ENCODE measurements at places on chromosomes 3 and 15.

GRCh38 chr3:31357451-31357850 is 175.3 kb upstream of the STT3B start:
- no peak for DNase-seq

DNA sequence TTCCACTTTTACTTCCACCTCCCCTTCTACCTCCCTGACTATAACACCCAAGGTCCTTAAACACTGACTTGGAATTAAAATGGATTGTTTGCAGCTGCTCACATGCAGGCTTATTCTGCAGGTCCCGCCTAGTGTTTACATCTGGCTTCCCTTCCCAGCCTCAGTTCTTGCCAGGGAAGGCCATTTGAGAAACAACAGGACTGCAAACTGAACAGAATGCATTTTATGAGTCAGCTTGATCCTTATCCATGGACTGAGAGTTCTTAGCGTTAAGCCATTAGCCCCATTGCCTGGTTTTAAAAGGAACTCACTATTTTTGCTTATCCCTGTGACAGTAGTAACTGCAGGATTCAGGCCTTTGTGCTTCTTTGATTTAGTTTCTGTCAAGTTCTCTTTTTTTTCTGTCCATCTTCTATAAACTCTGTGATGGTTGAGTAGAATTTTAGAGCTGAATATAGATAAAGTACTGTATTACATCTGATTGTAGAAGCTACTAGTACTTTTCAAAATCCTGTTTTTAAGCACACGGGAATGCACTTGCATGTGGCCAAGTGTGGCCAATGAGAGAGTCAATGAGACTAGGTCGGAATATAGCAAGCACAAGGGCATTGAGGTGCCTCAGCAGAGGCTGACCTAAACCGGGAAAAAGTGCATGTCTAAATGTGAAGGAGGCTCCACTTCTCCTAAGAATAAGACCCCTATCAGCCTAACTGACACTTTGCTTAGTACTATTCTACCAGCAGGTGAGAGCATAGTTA is 106.4 kb downstream of the TUSC7 start:
- DNase-seq: no peak

- DNase-seq: no peak
These were observed 227.6 kb upstream of the TBC1D5 start for GRCh38 chr3:17969985-17970568.

- no peak for DNase-seq
These were observed 52.3 kb upstream of the PIAS1 start for GRCh38 chr15:68001811-68002210.

GRCh38 chr3:30913176-30913575 is 18.7 kb upstream of the GADL1 start:
- no peak for DNase-seq

DNA sequence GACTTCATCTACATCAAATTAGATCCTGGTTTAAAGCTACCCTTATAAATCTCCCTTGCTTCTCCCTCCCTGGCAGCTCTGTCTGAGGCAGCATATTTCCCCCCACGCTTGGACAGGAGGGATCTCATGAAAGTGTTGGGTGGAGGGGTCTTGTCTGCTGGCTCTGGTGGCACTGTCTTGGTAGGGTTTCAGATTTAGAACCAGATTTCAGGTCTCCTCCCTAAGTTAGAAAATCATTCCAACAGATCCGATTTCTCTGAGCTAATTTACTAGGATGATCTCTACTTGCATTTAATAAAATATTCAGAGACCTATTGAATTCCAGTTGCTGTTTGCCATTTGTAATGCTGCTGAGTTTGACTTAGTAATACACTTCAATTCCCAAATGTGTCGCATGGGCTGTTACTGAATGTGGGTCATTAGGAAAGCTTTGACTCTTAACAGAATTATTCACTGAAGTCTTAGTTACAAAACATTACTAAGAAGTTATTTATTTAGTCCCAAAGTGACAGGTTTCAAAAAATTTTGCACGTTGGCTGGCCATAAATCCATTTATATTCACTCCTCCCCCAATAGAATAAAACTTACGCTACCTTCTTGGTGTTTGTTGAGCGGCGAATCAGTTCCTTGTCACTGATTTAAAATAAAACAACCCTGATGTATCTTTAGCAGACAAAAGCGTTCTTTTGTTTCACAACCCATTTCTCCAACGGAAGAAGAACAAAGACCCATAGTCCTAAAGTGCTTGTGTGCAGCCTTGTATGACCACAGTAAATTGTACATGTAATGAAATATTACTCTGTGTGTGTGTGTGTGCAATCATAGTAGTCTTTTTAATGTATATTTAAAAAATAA is 84.5 kb downstream of the TRAK1 start:
- no peak for DNase-seq

- DNase-seq: no peak
These were observed 20.4 kb downstream of the TMOD3 start for GRCh38 chr15:51849860-51850259.

GRCh38 chr3:62090066-62090465 is 283.3 kb downstream of the FEZF2 start:
- no peak for DNase-seq

DNA sequence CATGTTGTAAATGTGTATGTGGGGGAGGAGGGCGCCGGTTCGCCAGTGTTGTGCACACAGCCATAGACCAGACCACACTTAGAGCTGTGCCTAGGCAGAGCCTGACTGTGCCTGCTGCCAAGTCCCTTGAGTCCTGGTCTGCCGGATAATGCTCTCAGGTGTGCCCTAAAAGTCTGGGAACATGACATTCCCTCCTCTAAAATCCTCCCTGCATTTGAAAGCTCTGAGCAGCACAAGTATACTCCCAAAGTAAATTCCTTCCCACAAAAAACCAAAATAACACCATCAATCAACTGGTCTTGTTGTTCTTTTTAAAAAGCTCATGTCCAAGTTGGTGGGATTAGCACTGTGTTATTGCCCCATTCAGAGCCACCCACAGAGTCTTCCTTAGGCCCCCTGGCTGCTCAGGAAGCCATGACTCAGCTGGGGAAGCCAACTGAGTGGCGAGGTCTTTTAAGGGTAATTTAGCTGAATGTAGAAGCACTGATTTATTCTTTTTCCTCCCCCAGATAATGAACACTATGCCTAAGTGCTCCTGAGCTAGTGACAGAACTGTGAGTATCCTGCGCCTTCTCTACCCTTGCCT is 147.8 kb upstream of the MCTP2 start:
- no peak for DNase-seq

DNA sequence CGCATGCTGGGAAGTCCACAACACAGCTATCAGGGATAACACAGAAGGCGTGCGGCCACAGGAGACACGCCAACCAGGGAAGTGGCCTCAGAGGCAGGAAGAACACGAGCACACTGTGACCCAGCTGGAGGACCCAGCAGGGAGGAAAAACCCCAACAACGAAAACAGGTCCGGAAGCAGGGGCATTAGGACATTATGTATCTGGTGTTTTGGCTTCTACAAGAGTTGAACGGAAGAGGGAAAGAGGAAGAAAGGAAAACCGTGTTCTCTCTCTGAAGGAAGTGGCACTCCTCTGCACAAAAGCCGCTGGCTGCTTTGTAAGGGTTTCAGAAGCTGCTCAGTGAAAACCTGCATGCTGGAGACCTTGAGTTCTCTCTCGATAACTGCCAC is 61.8 kb downstream of the HACD2 start:
- no peak for DNase-seq

DNA sequence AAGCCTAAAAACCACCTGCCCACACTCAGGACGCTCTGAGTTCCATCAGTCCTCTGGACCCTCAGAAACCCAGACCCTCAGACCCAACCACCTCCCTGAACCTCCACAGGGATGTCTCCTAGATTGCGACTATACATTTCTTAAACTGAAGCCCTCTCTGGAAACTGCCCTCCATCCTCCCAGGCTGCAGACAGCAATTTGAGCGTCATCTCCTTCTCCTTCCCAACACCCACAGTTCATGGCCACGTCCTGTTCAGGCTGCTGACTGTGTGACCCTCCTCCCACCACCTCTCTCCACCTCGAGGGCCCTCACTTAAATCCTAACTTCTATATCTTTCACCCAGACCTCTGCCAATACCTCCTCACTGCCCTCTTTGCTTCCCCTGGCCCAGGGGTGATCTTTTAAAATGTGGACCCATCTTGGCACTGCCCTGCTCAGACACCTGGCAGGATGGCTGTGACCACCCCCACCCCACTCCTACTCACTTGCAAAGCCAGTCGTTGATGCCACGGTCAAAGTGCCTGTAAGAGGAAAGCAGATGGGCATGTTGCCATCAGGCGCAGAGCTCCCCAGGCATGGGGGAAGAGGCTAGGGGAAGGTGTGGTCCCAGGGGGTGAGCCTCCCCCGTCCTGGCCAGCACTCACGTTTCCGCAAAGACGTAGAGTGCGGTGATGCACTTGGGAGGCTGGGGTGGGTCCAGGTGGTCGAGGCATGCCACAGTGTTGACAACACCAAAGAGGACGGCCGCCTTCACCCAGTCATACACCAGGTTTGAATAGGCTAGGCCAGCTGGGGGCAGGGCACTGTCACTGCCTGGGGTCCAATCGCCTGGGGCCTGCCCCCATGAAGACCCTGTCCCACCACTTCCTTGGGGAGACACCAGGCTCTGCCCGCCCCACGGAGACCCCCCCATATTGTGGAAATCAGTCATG is 6.0 kb downstream of the HHATL start:
- DNase-seq: no peak

DNA sequence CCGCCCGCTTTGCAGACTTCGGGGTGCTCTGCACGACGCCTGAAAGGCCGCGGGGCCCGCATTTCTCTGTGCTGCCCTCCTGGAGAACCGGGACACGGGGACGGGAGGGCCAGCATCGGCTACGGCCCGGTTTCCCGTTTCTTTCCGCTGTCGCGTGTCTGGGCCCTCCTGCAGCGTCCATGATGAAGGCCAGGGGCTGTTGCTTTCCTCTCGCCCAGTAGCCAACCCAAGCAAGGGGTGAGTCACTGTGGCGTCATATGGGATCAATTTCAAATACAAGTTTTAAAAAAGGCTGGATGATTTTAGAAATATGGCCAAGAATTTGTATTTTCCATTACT is 435 bp downstream of the SLC35G2 start:
- DNase-seq: peak; percentile 46

GRCh38 chr15:66698318-66698961 is 3.6 kb upstream of the SMAD6 start:
- DNase-seq: no peak

DNA sequence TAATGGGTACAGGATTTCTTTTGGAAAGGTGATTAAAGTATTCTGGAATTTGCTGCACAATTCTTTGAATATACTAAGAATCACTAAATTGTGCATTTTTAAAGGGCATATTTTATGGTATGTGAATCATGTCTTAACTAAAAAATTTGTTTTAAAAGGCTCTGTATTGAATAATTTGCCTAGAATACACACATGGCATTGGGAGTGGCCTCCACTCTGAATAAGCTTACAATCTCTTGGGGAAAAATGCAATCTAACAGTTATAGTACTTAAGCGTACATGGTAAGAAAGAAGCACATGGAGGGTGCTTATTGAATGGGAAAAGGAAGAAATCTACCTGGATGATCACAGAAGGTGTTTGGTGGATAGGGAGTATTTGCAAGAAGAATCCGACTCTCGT is 385.1 kb downstream of the LPP start:
- DNase-seq: no peak

DNA sequence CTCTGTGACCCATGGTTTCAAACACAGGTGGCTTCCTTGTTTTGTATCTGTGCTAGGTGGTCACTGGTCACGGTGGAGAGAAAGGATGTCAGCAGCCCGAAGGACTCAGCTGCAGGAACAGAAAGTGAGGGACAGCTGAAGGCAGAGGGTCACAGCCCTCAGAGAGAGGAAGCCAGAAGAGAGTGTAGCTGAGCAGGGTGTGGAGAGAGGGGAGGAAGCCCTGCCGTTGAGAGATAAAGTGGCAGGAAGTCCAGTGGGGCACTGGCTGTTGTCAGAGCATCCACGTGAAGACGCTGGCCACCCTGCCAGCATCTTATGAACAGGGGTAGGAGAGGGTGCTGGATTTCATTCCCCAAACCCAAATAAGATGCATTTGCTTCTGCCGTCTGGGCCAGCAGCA is 36.9 kb downstream of the LIMD1 start:
- no peak for DNase-seq

GRCh38 chr15:68582864-68583263 is 4.1 kb downstream of the CORO2B start:
- no peak for DNase-seq

DNA sequence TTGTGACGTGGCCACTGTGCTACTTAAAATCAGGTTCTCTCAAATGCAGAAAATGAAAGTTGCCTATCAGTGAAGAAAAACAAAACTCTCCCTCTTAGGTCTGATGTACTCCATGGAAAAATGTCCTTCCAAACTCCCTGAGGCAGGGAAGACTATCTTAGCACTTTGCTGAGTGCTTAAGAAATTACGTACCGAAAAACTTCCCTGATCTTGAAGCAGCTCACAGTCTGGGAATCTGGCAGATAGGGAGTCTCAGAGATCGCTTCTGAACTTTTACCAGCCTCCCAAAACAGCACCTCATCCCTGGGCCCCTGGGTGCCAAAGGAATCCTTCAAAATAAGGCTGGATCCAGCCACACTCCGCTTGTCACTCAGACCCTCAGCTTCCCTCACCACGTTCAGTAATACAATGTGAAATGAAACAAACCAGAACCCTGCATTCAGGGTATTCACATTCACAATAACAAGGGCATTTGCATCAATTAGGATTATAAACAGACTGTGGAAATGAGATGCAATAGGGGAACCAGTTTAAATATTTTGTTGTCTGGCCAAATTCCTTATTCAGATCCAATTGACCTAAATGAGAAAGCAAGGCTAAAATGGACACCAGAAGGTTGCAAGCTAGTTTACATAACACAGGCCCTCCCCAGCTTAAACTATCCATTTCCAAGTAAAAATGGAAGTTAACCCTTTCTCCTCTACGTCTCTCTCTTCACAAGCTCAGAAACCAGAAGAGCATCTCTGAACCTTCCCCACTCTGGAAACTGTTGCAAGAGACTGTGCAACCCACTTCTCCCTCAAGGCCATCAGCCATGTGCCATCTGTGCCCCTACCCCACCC is 20.9 kb downstream of the OSBPL10 start:
- DNase-seq: no peak

DNA sequence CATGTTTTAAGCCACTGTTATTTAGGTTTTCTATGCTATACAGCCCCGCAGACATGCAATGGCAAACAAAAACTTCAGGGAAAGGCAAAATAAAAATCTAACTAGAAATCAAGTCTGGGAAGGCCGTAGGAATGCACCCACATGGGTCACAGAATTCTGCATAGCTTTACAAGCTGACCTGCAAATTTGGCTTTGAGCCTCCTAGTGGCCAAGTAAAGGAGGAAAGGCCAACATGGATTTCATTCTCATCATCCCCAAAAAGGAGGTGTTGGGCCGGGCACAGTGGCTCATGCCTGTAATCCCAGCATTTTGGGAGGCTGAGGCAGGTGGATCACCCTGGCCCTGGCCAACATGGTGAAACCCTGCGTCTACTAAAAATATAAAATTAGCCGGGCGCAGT is 124.3 kb downstream of the FBLN2 start:
- no peak for DNase-seq

DNA sequence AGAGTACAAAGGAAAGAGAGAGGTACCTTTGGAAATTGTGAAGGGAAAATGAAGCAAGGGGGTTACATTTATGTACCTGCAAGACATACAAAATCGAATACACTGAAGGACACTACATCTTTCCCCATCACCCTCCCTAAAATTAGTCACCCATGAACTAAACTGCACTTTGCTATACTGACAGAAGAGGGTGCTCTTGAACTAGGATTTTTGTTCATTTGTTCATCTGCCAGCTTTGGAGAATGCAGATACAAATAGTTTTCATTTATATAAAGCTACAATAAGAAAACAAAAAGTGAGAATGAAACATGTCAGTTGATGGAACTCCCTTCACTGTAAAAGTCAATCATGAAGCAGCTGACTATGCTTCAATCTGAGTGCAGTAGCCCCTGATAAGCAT is 55.7 kb downstream of the PCCB start:
- no peak for DNase-seq

Measured in DMS79 (cell line).